ENCODE measurements at places on chromosomes 3 and 15. TPM values are rescaled to one million over a fixed set of nuclear protein-coding genes. Genes with fewer than 3 reads are reported as not detected.
A peak's percentile ranks its signal among the peaks of the same experiment; 100 is the strongest.

- DNase-seq: peak; percentile 21
These were observed 7.7 kb downstream of the IGDCC4 start for GRCh38 chr15:65414841-65415621.

DNA sequence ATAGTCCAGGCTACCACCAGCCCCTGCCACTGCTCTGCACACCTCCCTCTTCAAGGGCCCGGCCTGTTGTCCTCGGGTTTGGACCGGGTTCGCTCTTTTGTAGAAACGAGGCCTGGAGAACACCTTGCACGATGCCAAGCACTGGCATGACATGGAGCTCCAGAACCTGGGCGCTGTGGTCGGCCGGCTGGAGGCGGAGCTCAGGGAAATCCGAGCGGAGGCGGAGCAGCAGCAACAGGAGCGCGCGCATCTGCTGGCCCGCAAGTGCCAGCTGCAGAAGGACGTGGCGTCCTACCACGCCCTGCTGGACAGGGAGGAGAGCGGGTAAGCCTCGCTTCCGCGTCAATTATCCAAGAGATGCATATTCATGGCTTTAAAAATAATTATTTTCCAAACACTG is 72.4 kb downstream of the BFSP2 start:
- peak; percentile 20 for DNase-seq

DNA sequence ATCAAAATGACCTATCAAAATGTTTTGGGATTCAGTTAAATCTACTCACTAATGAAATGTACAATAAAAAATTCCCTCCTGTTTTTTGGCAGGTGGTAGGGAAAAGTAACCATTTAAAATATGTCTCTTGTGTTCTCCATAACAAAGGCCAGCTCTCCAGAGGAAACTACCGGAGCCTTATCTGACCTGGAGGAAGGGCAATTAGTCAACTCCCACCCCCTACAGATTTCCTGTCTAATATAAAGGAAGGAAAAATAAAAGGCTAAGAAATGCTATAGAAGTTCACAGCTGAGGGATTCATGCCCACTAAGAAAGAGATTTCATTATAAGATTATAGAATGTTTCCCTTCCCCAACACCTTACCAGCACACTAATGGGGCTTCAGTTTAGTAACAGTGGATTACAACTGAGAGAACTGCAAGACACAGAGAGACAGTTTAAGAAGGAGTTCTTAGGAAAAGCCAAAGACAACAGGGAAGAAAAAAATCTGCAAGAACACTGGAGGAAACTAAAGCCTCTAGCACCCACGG is 376.5 kb upstream of the KCNMB2 start:
- peak; percentile 88 for DNase-seq

DNA sequence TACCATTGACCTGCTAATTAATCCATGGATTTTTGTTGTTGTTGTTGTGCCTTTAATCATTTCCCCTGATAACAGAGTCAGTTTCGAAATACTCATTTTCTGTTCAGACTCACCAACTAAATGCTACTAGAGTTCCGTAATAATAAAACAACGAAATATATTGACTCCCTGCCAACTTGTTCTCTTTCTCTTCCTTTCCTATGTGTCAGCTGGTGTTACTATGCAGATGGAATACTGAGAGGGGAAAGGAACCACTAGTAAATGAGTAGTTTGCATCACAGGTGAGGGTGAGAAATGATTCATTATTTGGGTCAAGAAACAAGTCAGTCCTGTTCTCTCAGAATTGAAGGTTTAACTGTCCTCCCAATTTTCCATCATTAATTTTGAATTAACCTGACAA is 1027.3 kb downstream of the TUSC7 start:
- DNase-seq: no peak

GRCh38 chr15:54820811-54821210 is 375.9 kb downstream of the RSL24D1 start:
- no peak for DNase-seq

DNA sequence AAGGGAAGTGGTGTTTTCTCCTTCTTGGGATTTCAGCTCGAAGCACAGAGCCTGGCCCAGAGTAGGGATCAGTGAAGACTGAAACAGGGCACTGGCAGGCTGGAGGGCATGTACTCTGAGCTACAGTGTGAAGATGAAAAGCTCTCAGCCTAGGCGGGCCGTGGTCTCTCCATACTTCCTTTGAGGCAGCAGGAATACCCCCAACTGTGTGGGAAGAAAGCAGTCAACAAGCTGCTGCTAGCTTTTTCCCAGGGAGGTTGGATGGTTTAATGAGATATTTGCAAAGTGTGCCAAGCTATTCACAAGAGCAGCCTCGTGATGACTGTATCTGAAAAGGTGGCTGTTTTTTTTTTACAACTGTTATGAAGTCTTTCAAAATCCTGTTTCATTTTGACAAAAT is 47.2 kb downstream of the NMNAT3 start:
- no peak for DNase-seq

DNA sequence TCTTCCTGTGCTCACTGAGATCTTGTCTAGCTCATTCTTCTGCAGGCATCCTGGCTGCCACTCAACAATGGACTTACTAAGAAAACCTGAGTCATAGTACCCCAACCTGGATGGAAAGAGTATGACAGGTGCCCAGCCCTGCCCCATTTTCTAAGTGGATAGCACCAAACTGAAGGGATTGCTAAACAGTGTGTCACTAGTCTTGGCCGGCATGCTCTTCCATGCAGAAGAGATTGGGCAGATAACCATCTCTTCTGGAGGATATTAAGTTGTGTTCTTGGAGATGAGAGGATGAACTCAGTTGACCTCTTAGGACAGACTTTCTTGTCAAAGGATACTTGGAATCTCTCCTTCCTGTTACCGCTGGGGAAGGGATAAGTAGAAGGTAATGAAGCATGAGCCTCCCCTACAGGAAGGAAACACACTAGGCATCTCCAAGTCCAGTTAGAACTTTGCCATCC is 797.5 kb downstream of the AGBL1 start:
- DNase-seq: no peak

- no peak for DNase-seq
These were observed 16.3 kb upstream of the LCTL start for GRCh38 chr15:66581972-66582537.

DNA sequence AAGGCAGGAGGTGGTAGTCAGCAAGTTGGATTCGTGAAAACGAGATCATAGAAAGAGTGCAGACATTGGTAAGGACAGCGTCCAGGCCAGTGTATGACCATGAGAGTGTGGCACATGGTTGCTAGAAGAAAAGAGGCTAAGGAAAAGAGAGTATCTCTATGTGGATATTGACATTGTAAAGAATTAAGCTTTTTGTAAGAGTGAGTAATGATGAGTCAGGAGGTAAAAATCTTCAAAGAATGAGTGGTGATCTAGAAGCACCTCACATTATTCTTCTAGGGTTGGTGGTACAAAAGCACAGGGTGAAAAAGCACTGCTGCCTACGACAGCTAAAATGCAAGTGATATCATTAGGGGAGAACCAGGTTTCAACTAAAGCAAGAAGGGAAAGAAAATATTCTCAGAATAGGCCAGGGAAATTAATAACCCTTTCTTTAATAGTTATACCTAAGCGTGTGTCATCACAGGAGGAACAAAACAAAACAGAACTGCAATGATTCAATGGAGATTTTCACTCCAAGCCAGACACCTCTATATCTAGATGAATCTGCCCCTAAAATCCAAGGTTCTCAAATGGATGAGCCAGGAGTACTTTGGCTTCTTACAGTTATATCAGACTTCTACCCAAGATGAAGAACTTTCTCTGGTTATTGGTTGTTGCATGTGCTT is 884.7 kb downstream of the NAALADL2 start:
- no peak for DNase-seq

- DNase-seq: peak; percentile 19
These were observed 9.1 kb downstream of the FBXL22 start for GRCh38 chr15:63606308-63606707.

DNA sequence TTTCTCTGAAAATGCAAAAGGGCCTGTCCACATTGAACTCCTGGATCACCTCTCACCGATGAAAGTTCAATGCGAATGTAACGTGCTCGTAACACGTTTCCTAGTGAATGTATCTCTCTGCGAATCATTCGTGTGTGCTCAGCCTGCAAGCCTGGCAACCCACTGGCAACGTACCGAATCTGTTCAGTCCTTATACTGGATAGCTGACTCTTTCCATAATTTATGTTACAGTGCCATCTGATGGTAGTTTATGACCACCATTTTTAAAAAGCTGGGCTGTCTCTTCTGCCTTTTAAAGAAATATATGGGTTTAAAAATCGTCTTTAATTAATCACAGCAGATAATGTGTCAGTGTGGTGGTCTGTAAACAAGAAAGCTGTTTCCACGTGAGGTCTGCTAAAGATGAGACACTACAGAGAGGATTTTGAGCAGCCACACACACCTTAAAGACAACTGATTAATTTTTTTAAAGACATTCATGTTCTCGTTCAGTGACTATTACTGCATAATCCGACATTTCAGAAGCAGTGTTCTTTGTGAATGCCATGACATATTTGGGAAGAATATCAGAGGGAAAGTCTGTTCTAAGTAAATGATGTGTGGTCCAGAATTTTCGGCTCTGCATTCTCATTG is 69.4 kb upstream of the FOXP1 start:
- peak; percentile 82 for DNase-seq

GRCh38 chr15:55353025-55353424 is 34.0 kb downstream of the PIGB start:
- DNase-seq: no peak

DNA sequence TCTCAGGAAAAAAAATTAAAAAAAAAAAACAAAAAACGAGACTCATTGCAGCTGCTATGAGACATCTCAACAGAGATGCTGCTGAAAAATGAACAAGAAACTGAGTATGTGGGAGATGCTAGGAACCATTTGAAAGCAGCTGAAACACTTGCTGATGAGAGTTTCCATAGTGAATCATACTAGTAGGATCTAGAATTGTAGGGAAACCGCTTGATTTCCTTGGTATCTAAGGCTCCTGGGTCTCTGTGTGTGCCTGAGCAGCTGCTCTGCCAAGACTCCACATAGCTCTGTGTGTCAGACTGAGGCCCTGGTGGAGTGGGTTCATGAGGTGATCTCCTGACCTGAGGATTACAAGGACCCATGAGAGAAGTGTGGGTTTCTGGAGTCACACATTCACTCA is 313.4 kb upstream of the NECTIN3 start:
- DNase-seq: no peak

DNA sequence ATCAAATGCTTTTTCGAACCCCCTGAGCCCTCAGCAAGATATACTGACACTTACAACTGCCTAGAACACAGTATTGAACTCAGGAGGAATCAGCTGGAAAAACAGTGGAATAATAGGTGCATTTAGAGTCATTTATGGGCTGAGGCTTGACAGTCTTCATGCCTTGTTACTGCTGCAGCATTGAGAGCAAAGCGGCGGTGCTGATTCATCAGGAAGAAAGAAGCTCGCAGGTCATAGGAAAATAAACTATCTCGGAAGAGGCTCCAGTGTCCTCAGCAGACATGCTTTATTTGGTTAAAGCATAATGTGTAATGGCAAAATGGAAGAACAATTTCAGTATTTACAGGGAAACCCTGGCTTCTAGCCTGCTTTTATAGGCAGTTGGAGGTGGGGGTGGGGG is 30.1 kb upstream of the NEO1 start:
- DNase-seq: no peak

GRCh38 chr15:45183511-45183910 is 4.3 kb downstream of the SHF start:
- no peak for DNase-seq

GRCh38 chr3:156812521-156813335 is 13.4 kb upstream of the LEKR1 start:
- peak; percentile 77 for DNase-seq

GRCh38 chr3:121793078-121793477 is 41.8 kb downstream of the IQCB1 start:
- DNase-seq: no peak

DNA sequence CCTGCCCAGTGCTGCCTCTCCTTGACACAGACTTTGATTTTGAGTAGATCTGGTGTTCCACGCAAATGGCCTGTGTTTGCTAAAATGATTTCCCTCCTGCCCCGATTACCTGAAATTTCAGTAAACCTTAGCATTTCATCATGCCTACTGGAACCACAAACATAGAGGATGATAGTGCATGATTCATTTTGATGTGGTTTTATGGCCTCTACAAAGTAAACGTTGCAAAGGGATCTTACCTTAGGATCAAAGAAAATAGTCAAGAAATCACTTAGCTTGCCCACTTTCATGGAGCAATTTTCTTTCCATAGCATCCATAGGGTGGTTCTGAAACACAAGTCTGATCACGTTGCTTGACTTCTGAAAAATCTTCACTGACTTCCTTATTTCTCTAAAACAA is 524.6 kb upstream of the ATP11B start:
- DNase-seq: no peak

DNA sequence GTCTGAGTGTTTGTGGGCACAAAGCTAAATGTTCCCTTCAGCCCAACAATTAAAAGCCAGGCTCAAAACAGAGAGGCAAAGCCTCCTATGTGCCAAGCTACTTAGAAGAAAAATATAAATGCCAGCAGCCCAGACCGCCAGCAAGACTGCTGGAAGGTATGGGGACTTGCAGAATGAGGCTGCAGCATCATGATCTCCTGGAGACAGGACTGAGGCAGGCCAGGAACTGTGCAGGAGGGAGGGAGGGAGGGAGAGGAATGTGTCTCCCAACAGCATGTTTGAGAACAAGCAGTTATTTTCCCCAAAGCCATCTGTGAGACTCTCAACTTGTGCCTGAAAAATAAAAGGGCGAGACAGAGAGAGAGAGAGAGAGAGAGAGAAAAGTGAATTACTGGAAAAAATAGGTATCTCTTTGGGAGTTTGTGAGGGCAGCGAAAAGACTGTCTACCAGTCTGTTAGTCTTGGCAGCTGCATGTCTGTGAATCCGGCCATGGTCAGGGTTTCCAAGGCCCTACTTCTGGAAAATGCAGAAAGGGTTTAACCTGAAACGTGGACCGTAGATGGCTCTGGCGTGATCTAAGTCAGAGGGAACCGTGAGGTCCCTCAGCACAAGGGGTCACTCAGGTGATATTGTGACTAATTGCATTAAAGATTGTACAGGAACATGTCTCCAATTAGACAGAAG is 139.7 kb upstream of the COL8A1 start:
- DNase-seq: no peak

DNA sequence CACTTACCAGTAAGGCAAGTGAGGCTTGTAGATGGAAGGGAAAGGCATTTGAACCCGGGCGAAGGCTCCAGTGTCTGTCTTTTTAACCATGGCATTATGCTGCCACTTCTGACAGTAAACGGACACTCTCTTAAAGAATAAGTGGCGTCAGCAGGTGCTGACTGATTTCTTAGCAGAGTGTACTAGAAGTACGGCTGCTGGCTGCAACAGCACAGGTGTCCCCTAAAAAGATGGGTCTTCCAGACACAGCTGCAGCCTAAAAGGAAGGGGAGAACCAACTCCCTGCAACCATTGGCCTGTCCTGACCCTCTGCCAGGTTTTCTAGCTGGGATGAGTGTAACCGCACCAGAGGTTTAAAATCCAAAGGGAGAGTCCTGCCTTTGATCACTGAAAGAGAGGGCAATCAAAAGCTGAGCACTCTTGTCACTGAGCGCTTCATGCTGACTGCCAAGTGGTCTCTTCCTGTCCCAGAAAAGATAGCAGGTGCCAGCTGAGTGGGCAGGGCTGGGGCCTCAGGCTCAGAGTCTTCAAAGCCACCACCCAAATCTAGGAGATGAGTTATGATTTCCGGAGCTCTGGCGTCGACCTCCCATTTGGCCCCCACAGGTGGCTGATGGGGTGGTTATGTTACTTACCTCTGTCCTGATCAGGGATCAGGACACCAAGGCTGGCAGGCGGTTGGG is 255.8 kb downstream of the SLCO3A1 start:
- DNase-seq: no peak

Gene MYH15
- under 0.01 TPM for total RNA-seq

Gene RASL12
- total RNA-seq: not detected

Gene IL12A
- 0.68 TPM for total RNA-seq

Gene ANKRD63
- total RNA-seq: not detected

Gene CASR
- total RNA-seq: not detected

Gene OR5H1
- not detected for total RNA-seq

Gene CHRFAM7A
- total RNA-seq: 0.51 TPM

Gene CPLX3
- not detected for total RNA-seq

Gene PP2D1
- not detected for total RNA-seq

Gene ACOX2
- 1.5 TPM for total RNA-seq

All from dermis blood vessel endothelial cell (primary cell).